ENCODE measurements at places on chromosomes 7 and 10.

DNA sequence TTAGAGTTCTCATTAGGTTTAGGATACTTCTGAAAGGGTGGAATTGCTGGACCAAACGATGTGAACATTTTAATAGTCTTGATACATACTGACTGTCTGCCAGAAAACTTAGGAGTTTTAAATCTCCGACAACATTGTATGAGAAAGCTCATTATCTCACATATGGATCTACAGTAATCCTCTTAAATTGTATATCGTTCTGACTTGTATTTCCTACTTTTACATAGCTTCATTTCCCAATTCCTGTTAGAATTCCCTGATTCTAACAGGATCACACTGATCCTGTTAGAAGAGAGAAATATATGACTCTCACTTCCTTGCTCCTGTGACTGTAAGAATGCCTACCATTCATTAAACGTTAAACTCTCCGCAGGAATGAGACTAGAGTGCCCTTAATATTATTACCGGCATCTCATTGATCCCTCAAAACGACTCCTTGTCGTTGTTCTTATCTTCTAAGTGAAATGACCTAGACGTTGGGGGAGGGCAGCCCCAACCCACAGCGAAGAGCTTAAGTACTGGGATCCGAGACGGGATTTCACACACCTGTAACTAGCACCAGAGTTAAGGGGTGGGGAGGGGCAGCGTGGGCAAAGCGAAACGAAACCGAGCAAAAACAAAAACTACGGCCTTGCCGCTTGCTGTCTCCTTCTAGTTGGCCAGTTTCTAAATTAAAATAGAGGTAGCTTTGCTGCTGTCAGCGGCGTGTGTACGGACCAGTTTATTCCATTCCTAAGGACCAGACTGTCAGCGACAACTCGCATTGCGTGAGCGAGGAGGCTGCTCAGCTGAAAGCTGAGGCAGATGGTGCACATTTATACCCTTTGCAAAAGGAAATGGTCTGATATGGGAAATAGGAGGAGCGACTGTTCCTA, 678 bp upstream of the TMEM106B start:
- no peak for DNase-seq
- H3K4me3 ChIP-seq, result peak overlapping the region; percentile 88
- H3K36me3 ChIP-seq, result no peaks in the 10 kb centered on the region
- H3K27ac ChIP-seq, result peak overlapping the region; percentile 90
- H3K27me3 ChIP-seq, result no peaks in the 10 kb centered on the region

DNA sequence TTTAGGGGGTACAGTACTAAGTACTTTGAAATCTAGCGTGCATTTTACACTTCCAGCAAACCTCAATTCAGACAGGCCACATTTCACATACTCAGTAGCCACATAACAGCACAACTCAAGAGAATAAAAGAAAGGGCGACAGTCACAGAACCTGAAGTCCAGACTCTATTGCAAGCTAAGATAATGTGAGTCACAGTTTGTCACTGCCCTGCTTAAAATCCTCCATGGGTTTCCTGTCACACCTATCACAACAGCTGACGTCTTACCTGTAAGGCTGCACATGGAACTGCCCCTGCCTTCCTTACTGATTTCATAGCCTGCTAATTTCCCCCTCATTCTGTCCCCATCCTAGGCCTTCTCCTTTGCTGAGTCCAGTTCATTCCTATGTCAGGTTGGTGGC, 16.1 kb upstream of the CDK14 start:
- H3K27ac ChIP-seq, result no peak overlapping the region
- no peak overlapping the region for H3K4me3 ChIP-seq
- DNase-seq, result no peak
- H3K36me3 ChIP-seq, result no peaks in the 10 kb centered on the region

- H3K4me3 ChIP-seq, result peak within 1 kb of the TSS; percentile 88
- peaks cover 9% of the 10 kb centered on the region for H3K4me1 ChIP-seq
- peak within 1 kb of the TSS; percentile 87 for H3K27ac ChIP-seq
Measured at GRCh38 chr7:100049441-100050291, at the start of gene ZSCAN21. ZSCAN21 (plus strand) TSS chr7:100049774; CDS start chr7:100057007, 7,233 bp downstream.

GRCh38 chr7:1735262-1735661, 65.2 kb downstream of the ELFN1 start:
- H3K4me3 ChIP-seq, result no peak overlapping the region
- no peak overlapping the region for H3K27ac ChIP-seq
- H3K27me3 ChIP-seq, result no peaks in the 10 kb centered on the region
- no peaks in the 10 kb centered on the region for H3K4me1 ChIP-seq
- DNase-seq, result no peak
- no peaks in the 10 kb centered on the region for H3K36me3 ChIP-seq

DNA sequence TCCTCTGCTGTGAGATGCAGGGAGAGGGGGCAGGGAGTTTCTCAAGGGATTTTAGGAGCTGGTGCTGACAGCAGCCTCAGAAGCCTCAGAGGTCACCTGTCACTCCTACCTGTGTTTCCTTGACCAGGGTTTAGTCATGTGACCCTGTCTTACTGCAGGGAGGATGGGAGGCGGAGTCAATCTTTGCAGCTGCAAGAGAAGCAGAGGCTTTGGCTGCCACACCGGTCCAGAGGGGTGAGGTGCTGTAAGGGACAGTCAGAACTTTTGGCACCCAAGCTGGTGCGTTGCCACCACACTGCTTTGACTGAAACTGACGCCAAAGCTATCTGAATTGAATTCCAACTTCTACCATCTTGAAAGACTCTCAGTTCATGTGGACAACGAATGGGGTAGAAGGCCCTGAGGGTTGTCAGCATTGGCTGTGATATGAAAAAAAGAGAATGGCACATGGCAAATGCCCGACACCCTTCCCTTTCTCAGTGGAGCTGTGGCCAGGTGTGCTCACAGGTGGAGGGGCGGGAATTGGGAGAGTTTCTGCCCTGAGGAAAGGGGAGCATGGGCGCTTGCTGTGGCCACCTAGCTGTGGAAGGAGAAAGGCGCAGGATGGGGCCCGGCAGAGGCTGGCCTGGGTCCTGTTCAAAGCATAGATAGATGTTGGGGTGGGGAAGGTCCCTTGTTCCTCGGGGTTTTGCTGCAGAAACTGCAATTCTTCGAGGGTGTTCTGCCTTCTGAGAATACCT, 69.3 kb downstream of the ARHGAP22 start:
- no peak overlapping the region for H3K4me3 ChIP-seq
- H3K4me1 ChIP-seq, result no peaks in the 10 kb centered on the region
- H3K36me3 ChIP-seq, result no peaks in the 10 kb centered on the region
- no peaks in the 10 kb centered on the region for H3K27me3 ChIP-seq

GRCh38 chr10:109962247-109962646, 38.9 kb upstream of the XPNPEP1 start:
- H3K27ac ChIP-seq, result peak overlapping the region; percentile 69
- H3K4me3 ChIP-seq, result no peak overlapping the region
- no peaks in the 10 kb centered on the region for H3K36me3 ChIP-seq

GRCh38 chr10:16944402-16944801, 127.2 kb upstream of the RSU1 start:
- no peak overlapping the region for H3K4me3 ChIP-seq
- no peaks in the 10 kb centered on the region for H3K27me3 ChIP-seq
- no peak for DNase-seq

Measured in ascending aorta (tissue), 2 donors.